RCC 7860 (cell line): ENCODE measurements at places on chromosomes 12 and 14.

GRCh38 chr12:112482733-112483132 lies 64.0 kb downstream of the PTPN11 start:
- no peak for DNase-seq

DNA sequence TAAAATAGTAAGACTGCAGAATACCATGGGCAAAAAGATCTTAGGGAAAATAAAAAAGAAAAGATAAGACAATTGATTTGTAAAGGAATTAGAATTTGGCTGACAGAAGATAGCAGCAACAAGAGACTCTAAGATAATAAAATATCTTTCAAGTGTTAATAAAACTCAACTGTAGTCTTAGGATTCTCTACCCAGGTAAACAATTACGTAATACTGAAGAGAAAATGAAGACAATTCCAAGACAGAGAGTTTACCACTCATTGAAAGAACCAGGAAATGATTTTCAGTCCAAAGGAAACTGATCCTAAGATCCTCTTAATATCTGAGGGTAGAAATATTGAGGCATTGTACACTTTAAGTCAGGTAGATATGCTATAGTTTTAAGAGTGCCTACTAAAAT lies 321.1 kb downstream of the CEP128 start:
- no peak for DNase-seq

DNA sequence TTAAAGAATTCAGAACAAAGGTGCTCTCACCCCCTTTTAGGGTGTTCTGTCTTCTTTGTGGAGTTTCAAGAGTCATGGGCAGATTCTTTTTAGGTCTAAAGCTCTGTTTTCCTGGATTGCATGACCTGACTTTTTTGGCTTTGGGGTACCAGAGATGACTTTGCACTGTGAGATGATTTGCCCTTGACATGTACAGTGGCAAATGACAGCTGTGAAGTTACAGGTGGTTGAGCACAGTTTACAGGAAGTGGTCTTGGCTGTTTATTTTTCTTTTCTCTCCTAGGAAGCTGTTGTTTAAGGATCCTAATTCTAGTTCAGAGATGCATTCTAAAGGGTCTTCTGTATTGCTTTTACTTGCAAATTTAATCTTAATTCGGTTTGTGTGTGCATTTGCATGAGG lies 83.8 kb upstream of the METAP2 start:
- DNase-seq: no peak

GRCh38 chr14:23182372-23183157 lies 895 bp downstream of the SLC7A8 start:
- no peak for DNase-seq

GRCh38 chr14:93906341-93907329 lies 20.5 kb upstream of the FAM181A start:
- DNase-seq: peak; percentile 3

- DNase-seq: no peak
Observed at GRCh38 chr12:12608557-12608957, 3.1 kb upstream of the CREBL2 start.

- no peak for DNase-seq
Observed at GRCh38 chr12:104758771-104759170, 199.3 kb downstream of the SLC41A2 start.

GRCh38 chr12:21552635-21553328 lies 26.7 kb downstream of the SPX start:
- no peak for DNase-seq
